ENCODE measurements at places on chromosomes 2 and 18.

DNA sequence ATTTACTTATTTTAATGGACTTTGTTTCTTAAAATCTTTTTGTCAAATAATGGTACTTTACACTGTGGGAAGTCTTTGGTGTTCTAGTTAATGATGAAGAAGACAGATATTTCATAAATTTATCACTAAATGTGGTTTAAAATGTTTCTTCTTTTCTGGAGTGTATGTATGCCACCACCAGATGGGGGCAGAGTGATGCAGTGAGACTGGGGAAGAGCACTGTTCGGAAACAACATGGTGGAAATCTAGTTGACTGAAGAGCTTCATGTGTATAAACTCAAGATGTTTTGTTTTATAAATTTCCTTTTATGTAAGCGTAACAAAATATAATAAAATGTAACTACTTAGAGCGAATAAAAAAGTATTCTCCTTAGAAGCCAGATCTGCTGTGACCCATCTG is 195.1 kb downstream of the KCNE4 start:
- no peak for DNase-seq

DNA sequence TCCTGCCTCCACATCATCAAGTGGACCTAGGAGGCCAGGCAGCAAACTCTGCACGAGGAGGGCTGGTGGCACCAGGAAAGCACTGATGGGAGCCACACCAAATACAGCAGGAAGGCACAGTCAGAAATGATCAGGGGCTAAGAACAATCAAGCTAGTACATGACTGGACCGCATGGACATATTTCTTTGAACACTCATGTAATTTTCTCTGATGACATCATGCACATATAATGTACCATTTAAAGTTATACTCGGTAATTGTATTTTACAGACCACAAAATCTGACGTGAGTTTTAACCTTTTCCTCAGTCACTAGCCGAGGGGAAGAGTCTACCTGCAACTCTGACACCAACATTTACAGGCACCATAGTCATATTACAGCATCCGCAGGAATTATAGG is 76.7 kb downstream of the XDH start:
- no peak for DNase-seq

DNA sequence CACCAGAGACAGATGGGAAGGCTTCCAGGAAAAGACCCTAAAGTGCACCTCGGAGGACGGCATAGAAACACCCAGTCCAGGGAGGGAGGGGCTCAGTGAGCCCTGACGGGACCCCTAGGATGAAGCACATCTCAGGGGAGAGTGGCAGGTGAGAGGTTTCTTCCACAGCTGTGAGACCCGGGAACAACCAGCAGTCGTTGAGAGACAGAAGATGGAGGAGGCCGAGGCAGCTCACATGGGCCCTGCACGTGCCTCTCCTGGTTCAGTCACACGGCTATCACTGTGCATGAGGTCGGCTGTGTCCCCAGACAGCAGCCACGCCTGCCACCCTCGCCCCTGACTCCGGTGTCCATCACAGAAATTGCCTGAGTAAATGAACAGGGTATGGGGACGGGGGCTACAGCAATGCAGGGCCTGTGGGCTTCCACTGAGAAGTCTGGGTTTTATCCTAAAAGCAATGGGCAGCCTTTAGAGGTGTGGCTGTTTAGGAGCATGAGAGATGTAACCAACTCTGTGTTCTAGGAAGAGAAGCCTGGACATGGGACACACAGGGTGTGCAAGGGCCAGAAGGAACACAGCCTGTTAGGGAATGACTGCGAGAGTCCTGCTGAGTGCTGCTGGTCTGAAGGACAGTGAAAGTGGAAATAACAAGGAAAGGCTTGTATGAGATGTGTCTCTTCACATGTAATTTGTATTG is 102.0 kb downstream of the TMEM18 start:
- DNase-seq, result no peak

DNA sequence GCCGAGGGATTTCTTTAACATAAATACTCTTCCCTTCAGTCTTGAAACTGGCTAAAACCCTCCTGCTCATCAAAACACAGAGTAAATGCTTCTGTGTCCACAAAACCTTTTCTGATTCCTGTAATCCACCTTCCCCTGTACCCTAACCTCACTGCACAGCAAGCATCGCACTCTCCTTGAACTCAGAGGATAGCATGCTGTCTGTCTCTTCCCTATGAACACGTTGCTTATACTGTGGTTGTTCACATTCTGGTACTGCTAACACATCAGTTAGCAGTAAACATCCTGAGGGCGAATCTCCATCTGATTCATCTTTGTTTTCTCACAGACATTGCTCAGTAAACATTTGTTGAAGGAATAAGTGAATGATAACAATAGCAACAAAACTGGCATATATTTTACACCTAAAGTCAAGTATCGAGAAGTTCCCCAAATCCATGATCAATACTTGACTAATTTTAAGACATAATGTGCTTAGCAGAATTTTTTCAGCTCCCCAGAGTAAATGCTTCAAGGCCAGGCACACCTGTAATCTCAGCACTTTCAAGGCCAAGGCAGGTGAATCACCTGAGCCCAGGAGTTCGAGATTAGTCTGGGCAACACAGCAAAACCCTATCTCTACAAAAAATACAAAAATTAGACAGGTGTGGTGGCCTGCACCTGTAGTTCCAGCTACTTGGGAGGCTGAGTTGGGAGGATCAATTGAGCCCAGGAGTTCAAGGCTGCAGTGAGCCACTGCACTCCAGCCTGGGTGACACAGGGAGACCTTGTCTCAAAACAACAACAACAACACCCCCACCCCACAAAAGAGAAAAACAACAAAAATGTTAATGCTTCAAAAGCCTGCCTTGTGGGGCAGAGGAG is 45.6 kb upstream of the LPIN2 start:
- no peak for DNase-seq

GRCh38 chr2:207983641-207984042 is 41.7 kb downstream of the PLEKHM3 start:
- no peak for DNase-seq

- DNase-seq, result no peak
Observed at GRCh38 chr2:44833171-44834069, 108.1 kb upstream of the SIX3 start.

DNA sequence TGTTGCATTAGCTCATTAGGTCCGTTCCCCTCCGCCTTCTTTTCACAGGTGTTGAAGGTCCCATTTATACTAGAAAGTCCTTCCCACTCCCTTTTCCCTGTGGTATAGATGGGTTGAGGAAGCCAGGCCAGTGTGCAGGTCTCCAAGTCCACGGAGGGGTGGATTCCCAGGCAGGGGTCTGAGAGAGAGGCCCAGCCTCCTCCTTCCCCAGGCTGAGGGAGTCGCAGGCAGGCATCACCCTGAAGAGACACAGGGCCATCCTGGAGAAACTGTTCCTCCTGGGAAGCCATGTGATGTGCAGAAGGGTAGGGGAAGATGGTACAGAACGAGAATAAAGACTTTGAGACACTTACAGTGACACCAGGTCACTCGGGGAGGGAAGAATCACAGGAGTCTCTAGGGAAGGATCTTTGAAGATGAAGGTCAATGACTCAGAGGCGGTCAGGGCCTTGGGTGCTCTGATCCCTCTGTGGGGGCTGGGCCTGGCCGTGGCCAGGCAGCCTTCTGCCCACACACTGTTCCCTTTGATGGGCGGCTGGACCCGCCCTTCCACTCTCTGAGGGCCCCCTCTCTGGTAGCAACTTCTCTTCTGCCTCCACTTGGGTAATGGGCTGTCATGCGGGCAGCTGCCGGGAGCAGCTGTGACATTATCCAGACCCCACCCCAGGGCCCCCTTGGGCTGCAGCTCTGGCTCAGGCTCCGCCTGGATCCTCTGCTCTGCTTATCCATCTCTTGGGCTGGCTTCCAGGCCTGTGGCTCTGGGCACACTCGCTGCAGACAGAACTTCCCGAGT is 45.1 kb downstream of the RHOB start:
- no peak for DNase-seq

GRCh38 chr2:70125498-70125898 is 38.2 kb downstream of the PCBP1 start:
- DNase-seq, result no peak

- no peak for DNase-seq
Observed at GRCh38 chr2:236918545-236918944, 167.1 kb upstream of the COPS8 start.

- no peak for DNase-seq
Observed at GRCh38 chr2:214088536-214088935, 322.3 kb upstream of the VWC2L start.

- no peak for DNase-seq
Observed at GRCh38 chr18:28514699-28515098, 337.8 kb upstream of the CDH2 start.

DNA sequence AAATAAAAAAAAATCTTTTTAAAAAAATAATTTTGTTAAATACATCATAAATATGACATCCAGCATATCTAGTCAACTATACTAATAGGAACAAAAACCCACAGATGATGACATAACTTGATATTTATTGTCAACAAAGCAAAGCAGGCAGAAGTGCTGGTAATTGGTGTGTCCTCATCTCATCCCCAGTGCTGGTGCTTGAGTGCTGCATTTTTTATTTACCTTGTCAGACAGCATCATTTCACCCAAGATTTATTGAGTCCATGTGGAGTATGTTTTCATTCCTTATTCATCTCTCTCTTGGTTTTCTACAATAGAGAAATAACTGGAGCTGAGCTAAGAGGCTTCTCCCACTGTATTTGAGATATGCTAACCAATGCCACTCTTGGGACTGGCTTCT is 191.6 kb upstream of the SLC14A2 start:
- no peak for DNase-seq

GRCh38 chr2:37281916-37282315 is 42.7 kb downstream of the PRKD3 start:
- DNase-seq, result no peak

Measured in stimulated activated CD4-positive, alpha-beta T cell treated with anti-CD3 and anti-CD28 coated beads, Interleukin-1b, Interleukin-23, amount 100 ng/mL, for 24 hours (primary cell).